ENCODE measurements at places on chromosomes 4 and X. TPM values are rescaled to one million over a fixed set of nuclear protein-coding genes. Genes with fewer than 3 reads are reported as not detected.

Gene COL25A1
- not detected for polyA plus RNA-seq

Gene SERPINA7
- polyA plus RNA-seq: not detected

Gene EDNRA
- polyA plus RNA-seq: 0.48 TPM

Gene L1CAM
- 0.38 TPM for polyA plus RNA-seq

Gene TBC1D14
- polyA plus RNA-seq: 20.4 TPM

Gene CCNB3
- polyA plus RNA-seq: 0.04 TPM

Gene NONO
- polyA plus RNA-seq: 179 TPM

Gene XAGE1A
- polyA plus RNA-seq: not detected

Gene PPBP
- not detected for polyA plus RNA-seq

Gene HERC5
- polyA plus RNA-seq: 0.10 TPM

Gene CSN1S1
- not detected for polyA plus RNA-seq

Gene ARMCX4
- polyA plus RNA-seq: 3.0 TPM

Gene ADH1C
- polyA plus RNA-seq: not detected

Gene USP17L15
- polyA plus RNA-seq: not detected

Gene ATP8A1
- 0.29 TPM for polyA plus RNA-seq

Gene SLITRK4
- polyA plus RNA-seq: not detected

Gene GAGE13
- polyA plus RNA-seq: not detected
